ENCODE measurements at places on chromosomes 7 and 10. TPM values are rescaled to one million over a fixed set of nuclear protein-coding genes. Genes with fewer than 3 reads are reported as not detected.

DNA sequence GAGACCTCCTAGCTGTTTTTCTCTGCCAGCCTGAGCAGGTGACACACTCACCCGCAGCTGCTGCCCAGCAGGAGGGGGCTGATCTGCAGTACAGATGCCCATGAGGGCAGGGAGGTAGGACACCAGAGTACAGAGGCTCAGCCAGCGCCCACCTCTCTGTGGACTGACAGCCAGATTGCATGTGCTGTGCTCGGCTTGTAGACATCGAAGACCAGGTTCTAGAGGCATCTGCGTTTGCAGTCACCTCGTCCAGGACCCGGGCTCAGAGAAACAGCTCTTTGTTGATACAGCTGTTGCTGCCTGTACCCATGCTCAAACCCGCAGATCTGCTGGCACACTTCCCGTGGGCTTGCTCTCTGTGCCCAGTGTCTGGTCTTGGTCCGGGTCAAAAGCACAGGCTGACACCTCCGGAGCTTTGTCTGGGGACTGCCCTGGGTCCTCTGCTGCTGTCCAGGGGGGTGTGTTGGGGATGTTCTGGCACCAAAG, 224.7 kb downstream of the GLRX3 start:
- DNase-seq, result no peak

- no peak for DNase-seq
Measured at GRCh38 chr10:99125879-99126278, 109.8 kb downstream of the HPSE2 start.

- DNase-seq, result no peak
Measured at GRCh38 chr7:55521917-55522902, 50.1 kb downstream of the VOPP1 start.

DNA sequence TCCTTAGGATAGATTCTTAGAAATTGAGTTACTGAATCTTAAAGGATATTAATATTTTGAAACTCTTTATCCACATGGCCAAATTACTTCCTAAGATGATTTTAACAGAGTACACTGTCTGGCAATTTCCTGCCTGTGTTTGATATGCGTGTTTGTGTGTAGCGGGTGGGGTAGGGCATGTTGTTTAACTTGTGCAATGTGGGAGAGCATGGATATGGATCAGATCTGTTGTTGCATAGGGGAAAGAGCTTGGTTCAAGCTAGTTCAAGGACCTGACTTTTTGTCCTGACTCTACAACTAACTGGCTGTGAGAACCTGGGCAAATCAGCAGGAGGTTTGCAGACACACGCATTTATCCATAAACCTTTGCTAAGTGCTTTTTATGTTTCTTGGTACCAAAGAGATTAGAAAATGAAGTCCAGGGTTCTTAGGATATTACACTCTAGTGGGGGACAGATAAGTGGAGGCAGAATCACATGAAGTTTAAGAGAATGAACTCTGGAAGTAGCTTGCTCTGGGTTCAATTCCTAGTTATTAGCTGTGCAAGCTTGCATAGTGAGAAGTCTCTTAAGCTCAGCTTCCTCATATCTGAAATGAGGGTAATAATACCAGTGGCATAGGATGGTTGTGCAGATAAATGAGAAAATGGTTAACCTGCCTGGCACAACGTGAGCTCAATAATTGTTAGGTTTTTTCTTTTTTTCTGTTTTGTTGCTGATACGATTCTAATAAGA, 96.3 kb upstream of the PRR15 start:
- no peak for DNase-seq

DNA sequence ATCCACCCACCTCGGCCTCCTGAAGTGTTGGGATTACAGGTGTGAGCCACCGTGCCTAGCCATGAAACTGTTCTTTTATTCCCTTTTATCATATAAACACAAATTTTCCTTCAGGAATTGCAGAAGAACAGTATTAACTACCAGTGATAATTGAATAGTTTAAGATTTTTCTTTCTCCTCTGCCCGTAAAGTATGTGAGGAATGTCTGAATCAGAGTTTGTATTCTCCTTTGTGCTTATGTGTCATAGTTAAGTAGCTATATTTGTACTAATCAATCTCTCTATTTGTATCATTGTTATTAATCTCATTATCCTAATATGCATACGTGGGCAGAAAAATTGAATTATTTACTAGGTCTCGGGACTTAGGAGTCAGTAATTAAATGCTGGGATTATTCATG, 83.6 kb downstream of the ZNF277 start:
- DNase-seq, result no peak

- no peak for DNase-seq
Measured at GRCh38 chr10:101061624-101062231, at the start of gene KAZALD1. TSS of gene KAZALD1 (plus strand) at chr10:101061989. CDS start at chr10:101062593, 604 bp downstream.

Gene STEAP1
- 0.86 TPM for total RNA-seq

Gene NEBL
- not detected for total RNA-seq

Gene SRI
- total RNA-seq, result 101 TPM

Gene KIAA1217
- 0.71 TPM for total RNA-seq

Gene CALHM1
- 0.40 TPM for total RNA-seq

Gene TLL2
- total RNA-seq, result 1.8 TPM

Gene CALML3
- not detected for total RNA-seq

All from activated B cell treated with CpG ODN at 0.5 μM for 24 hours (primary cell).